ENCODE measurements at places on chromosomes 13 and 19.

GRCh38 chr19:58033741-58034476, at the start of gene ZSCAN1:
Gene ZSCAN1, plus strand, starts transcription at chr19:58034025. Its CDS starts 3,812 bp downstream, at chr19:58037837.
- peak; percentile 98 for DNase-seq

- DNase-seq, result no peak
Observed at GRCh38 chr13:111862836-111863815, 203.8 kb upstream of the SOX1 start.

DNA sequence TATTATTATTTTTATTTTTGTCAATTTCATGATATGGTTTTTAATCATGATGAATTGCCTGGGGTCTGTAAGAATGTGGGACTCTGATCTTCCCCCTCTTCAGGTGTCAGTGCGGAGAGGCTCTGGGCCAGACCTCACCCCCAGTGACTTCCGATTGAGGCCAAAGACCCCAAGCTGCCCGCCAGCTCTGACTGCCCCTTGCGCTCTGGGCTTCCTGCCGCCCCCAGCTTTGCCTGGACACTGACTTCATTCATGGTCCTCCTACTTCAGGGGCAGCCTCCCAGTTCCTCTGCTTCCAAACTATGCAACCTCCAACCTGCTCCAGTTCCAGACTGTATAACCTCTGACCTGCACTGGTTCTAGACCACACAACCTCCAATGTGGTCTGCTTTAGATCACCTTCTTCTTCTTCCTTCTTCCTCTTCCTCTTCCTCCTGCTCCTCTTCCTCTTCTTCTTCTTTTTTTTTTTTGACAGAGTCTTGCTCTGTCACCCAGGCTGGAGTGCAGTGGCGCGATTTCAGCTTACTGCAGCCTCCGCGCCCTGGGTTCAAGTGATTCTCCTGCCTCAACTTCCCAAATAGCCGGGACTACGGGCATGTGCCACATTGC, 6.7 kb upstream of the PPP5C start:
- DNase-seq, result no peak

DNA sequence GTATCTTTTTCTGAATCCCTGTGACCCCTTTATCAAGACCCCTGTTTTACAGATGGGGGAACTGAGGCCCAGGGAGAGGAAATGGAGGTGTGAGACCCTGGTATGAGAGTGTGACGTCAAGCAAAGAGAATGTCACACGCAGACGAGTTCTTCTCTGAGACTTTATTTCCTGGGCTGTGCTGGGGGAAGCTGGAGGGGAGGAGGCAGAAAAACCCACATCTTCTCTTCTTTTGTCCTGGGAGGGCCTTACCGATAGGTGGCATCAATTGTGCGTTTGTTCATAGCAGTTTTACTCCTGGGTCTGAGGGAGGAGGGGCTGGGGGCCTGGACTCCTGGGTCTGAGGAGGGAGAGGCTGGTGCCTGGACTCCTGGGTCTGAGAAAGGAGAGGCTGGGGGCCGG, 4.9 kb upstream of the KLK15 start:
- DNase-seq, result no peak

DNA sequence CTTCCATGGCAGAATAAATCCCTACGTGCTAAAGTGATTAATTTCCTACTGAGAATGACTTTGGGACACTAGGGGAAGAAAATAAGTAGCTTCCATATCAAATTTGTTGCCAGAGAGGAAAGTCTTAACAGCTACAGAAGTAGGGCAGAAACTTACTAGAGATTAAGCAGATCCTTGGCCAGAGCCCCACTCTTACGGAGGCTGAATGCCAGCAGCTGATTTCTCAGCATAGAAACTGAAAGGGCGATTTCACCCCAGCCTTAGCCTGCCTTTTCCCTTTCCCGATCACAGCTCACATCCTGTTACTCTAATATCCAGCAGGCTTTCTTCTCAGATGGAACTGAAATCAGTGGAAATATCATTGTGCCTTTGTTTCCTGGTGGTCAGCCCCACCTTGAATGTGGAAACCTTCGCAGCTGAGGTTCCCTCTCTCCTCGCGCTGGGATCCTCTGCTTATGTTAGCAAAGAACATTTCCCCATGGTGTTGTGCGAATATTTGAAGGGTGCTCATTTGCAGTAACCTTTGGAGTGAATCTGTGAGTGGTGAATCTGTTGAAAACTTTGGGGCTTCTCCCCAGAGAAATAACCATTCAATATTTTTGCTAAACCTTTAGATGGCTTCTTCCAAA, 8.4 kb downstream of the FAM124A start:
- peak; percentile 60 for DNase-seq

Data from head of caudate nucleus (tissue), 42 donors.